ENCODE measurements at places on chromosomes 7 and 10.

DNA sequence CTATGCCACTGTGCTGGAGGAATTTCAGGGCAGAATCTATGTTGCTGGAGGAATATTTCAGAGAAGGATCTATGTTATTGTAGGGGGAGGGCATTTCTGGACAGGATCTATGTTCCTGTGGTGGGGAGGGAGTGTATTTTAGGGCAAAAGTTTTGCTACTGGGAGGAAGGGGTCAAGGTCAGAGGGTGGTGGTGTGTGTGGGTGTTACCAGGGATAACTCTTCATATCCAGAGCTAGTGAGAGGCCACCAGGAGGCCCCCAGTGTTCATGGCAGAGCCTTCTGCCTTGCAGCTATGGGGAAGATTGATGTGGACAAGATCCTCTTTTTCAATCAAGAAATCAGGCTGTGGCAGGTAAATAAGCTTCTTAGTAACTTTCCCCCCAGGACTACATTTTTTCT, 2.0 kb upstream of the STRA8 start:
- no peak for DNase-seq

DNA sequence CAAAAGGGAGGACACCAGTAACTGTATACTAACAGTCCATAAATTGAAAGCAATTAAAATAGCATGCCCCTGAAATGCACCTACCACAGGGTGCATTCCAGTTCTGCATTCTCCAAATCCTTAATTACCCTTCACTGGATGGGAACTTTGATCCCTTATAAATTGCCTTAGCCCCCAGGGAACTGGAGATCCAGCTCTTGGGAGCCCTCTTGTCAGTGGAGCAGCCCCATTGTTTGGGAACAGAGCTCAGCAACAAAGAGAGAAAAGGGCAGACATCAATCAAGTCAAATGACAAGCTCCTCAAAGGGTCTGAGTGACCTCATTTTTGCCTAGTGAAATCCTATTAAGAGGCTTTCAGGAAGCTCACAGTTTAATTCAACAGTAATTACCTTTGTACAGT, 472.6 kb downstream of the XPNPEP1 start:
- DNase-seq, result no peak

DNA sequence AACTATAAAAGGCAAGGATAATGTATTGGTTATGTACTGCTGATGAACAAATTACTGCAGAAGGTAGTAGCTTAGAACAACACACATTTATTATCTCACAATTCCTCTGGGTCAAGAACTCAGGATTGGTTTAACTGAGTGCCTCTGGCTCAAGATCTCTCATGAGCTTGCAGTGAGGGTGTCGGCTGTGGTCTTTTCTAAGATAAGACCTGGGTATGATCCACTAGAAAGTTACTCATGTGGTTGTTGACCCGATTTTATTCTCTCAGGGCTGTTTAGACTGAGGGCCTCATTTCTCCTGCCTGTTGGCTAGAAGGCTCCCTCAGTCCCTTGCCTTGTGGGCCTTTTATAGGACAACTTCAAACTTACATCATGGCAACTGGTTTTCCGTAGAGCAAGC, 86.7 kb downstream of the VWDE start:
- DNase-seq, result no peak

GRCh38 chr7:46389146-46389545, 468.1 kb upstream of the IGFBP3 start:
- DNase-seq, result no peak

DNA sequence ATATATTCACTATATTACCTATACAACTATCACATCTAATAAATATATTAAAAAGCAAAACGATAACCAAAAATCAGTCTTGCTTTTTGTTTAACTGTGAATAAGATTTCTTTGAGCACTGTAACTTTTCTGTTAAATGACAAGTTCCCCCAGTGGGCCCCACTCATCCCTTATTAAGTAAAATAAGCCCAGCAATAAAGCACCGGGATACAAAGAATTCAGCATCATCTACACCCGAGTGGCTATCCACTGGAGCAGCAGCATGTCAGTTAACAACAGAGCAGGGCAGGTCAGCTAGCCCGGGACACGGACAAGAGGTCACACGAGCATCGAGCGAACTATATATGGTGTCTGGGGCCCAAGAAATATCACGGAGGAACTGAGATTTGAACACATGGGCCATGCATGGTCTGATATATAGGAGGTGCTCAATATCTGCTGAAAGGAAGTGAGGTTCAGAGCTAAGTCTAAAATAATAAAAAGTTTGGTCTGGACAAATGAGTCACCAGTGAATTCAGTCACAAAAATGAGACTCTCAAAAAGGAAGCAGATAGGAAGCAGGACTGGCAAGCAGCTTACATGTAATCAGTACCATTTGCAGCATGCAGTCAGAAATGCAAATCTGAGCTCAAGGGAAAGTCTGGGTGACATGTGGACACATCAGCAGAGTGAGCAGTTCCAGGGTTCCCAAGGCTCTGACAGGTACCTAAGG, 4.1 kb downstream of the ERCC6 start:
- DNase-seq, result peak; percentile 80

GRCh38 chr10:89580243-89580642, 44.8 kb upstream of the SLC16A12 start:
- no peak for DNase-seq

DNA sequence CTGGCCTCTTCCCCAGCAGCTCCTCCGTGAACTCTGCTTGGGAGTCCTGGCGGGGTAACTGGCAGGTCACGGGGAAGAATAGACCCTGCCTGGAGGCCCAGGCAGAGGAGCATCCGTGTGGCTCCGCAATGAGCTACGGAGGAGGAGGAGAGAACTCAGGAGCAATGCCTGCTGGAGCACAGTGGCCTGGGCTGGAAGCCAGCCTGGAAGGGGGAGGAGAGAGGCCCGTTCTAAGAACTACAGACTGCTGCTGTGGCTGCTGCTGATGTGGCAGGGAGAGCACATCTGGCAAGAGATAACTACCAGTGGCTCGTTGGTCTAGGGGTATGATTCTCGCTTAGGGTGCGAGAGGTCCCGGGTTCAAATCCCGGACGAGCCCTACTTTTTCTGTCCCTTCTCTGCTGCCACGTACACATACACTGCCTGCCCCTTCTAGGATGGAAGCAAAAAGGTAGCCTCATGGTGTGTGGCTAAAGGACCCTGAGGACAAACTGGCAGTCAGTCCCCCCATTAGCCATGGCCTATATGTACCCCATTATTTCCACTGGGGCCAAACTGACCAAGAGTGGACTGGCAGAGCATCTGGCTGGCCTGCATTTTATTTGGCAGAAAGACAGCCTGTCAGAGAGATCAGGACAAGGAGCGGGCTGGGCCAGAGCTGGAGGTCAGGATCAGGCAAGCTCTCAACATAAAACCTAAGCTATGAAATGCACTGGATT, 7.7 kb upstream of the OPN1SW start:
- DNase-seq, result peak; percentile 90

DNA sequence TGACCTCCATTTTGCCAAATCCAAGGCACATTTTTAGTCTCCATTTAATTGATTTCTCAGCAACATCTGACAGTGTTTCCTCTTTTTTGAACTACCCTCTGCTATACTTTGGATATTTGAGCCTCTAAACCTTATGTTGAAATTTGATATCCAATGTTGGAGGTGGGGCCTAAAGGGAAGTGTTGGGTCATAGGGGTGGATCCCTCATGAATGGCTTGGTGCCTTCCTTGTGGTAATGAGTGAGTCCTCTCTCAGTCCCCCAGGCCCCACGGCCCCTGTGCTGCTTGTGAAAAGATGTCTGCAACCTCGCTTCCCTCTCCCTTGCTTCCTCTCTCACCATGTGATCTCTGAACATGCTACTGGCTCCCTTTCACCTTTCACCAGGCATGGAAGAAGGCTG, 96.8 kb upstream of the DGKB start:
- DNase-seq, result peak; percentile 10

DNA sequence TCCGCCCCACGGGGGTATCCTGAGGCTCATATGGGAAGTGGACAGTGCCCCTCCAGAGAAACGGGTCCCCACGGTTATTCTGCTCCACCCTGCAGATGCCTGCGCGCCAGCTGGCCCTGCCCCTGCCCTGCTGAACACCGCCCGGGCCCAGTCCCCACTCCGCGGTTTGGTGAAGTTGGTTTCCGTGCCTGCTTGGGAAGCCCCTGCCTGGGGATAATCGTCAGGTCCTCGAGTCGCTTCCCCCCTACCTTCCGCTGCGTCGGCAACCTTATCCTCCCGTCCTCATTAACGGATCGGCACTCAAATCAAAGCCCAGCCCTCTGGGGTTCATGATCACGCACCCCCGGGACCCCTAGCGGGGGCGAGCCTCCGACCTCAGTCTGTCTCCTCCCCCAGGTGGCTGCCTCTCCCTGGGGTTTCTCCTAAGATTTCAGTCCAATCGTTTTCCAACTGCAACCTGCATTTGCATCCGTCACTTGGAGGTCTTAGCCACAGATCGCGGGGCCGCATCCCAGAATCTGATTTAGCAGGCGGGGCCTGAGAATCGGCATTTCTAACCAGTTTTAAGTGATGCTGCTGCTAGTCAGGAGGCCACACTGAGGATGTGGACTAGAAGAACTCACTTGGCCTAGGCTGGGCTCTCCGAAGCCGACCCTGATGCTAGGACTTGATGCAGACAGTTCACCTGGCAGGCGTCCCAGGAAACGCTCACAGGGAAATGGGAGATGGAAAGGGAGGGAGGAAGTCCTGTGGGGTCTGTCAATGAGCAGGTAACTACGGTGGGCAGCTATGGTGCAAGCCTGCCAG, 27.6 kb downstream of the WDR86 start:
- no peak for DNase-seq

GRCh38 chr7:128948976-128949760, 11.4 kb downstream of the IRF5 start:
- DNase-seq, result no peak

DNA sequence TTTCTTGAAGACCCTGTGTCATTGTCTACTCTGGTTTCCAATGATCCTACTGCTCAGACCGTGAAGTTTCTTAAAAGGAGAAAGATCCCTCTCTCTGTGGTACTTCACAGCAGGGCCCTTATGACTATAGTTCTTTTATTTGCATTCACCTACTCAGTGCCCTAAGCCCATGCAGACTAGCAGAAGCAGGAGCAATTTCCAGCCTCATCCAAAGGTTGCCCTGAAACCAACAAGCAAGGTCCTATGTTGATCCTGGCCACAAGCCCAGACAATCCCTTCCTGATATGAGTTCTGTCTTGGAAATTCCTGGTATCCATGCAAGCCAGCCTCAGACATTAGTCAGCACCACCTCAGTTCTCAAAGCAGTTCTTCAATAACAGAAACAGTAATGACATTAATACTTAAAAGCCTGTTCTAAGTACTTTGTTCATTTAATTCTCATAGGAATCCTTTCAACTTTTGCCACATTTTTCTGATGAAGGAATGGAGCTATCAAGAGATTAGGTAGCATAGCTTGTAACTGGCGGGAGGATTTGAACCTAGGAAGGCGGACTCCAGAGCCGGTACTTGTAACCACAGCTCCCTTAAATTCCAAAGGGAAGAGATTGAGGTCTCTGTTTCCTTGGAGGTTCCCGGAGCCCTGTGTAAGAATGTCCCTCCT, 58.1 kb upstream of the ST8SIA6 start:
- DNase-seq, result peak; percentile 99

GRCh38 chr10:274866-275265, 139.6 kb downstream of the ZMYND11 start:
- no peak for DNase-seq

GRCh38 chr10:61280303-61280702, 172.9 kb downstream of the TMEM26 start:
- peak; percentile 84 for DNase-seq

DNA sequence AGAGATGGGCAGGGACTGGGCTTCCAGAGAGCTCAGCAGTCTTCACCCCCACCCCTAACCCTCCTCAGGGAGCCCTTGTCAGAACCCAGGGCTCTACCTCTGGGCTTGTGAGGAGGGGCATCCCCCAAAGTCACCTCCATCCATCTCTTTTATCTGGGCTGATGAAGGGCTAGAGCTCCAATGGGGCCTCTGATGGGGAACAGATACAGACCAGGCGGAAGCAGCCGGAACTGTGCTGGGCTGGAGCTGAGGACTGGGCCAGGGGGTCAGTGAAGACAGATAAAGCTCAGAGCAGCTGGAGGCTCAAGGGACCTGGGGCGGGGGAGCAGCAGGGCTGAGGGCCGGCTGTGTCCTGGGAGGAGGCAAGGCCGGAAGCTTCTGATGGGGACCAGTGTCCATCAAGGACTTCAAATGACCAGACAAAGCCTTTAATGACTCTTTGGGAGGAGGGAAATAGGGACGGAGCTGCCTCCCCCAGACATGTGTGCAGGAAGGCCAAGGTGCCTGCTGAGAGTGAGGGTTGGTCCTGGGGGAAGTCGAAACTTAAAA, 10.2 kb downstream of the KAZALD1 start:
- no peak for DNase-seq

- DNase-seq, result no peak
These were observed 6.5 kb upstream of the VWC2 start for GRCh38 chr7:49766966-49767365.

DNA sequence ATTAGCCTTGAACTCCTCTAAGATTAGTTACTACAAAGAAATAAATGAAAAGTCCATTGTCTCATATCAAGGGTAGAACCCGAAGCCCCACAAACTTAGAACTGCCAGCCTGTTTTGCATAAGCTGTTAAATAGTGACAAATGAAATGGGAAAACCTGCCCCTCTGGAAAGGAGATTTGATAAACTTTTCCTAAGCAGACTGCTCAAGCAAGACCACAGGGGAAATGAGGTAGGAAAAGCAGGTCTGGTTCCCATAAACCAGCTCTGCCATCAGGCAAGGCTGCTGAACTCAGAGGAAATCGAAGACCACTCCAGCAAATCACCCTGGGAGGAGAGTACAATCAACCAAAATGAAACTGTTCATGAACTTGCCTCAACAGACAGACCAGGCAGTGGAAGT, 181.5 kb upstream of the AOAH start:
- no peak for DNase-seq
